ENCODE measurements at places on chromosomes 12 and 14.

- DNase-seq = peak; percentile 67
Measured at GRCh38 chr14:73696466-73697400, 17.5 kb downstream of the PNMA1 start.

DNA sequence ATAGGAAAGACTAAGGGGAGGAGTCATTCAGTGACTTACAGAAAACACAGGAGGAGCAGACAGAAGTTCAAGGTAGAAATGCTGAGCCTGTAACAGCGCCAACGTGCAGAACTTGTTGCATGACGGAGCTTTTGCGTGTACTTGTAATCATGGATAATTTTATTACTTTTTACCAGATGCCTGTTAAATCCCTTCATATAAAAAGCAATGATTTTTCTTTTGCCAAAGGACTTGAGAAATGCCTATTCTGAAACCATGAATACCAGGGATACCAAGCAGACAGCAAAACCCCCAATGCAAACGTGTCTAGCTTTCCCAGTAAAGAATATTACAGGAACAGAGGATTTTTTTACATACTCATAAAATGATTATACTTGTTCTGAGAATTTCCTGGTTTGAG is 163.6 kb upstream of the GSC start:
- no peak for DNase-seq

DNA sequence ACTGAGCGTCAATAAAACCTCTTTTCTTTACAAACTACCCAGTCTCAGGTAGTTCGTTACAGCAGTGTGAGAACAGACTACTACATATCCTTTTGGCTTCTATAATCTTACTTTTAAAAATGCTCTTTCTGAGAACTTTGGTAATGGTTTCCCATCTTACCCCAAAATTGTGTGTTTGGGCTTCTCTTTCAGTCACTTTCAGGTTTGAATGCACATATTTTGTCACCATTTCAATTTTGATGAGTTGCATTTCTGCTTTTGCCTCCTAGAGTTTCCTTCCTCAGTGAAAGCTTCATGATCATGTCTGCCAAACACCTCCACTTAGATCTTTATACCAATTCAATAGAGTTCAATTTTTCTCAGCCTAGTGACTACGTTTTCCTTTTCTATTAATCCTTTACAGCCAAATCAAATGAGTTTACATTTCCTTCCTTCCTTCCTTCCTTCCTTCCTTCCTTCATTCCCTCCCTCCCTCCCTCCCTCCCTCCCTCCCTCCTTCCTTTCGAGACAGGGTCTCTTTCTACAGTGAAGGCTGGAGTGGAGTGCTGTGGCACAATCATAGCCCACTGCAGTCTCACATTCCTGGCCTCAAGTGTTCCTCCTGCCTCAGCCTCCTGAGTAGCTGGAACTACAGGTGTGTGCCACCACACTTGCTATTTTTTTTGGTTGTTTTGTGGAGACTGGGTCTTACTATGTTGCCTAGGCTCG is 124.9 kb downstream of the BCAT1 start:
- DNase-seq = no peak

DNA sequence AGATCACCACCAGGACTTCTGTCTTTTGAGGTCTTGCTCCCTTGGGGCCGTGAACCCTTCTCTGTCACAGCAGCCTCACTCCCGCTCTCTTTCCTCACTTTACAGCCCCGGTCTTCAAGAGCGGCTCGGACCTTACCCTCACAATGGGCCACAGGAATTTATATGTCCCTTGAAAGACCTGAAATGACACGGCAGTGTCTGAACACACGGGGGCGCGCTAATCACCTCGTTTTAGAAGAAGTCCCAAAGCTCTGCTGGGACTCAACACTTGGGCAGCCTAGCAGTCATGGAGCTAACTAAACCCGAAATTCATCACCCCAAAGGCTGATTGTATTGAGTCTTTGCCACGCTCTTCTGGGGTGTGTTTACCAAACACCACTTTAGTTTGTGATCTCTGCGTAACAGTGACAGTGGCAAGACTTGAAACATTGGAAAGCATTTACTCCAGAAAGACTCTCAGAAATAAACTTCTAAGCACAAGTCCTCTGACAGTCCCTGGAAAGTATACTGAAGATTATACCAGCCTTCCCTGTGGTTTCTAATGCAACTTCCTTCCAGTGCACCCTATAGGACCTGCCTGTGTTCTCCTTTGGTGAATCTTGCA is 29.0 kb downstream of the SERPINA11 start:
- DNase-seq = peak; percentile 10

- no peak for DNase-seq
Measured at GRCh38 chr14:106120101-106120500, 593.7 kb downstream of the TMEM121 start.

DNA sequence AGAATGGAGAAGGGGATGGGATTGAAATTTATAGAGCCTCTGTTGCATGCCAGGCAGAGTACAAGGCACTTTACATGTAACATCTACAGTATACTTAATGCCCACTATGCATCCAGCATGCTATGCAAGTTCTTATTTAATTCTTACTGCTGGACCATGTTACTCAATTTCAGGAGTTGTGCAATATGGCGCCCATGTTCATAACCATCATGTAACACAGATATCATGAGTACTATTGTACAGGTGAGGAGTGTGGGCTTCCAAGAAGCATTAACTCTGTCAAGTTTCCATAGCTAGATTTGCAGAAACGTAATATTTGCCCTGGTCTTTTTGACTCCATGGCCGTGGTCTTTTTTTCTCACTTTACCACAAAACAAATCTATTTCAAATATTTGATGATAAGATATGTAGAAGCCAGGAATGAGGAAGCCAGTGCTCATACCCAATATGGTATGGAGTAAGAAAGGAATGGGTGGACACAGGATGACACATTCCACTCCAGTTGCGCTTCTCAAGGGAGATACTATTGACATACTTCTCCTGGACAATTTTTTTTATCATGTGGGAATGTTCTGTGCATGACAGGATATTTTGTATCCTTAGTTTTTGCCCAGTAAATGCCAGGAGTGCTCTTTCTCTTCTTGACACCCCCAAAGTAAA is 191.8 kb downstream of the C12orf75 start:
- DNase-seq = no peak

GRCh38 chr12:93870020-93870795 is 193.0 kb downstream of the CRADD start:
- DNase-seq = no peak

GRCh38 chr14:101064718-101065117 is 161.2 kb upstream of the RTL1 start:
- DNase-seq = no peak

GRCh38 chr12:4417455-4417854 is 28.2 kb downstream of the FGF6 start:
- no peak for DNase-seq

- DNase-seq = no peak
Measured at GRCh38 chr12:52670961-52671360, 9.2 kb downstream of the KRT1 start.

- peak; percentile 32 for DNase-seq
Measured at GRCh38 chr12:100404769-100405407, 48.0 kb downstream of the SLC17A8 start.

All from GM06990 (cell line).